ENCODE measurements at places on chromosomes 16 and 17. TPM values are rescaled to one million over a fixed set of nuclear protein-coding genes. Genes with fewer than 3 reads are reported as not detected.

GRCh38 chr17:4785311-4786105, 656 bp downstream of the VMO1 start:
- no peak overlapping the region for H3K27ac ChIP-seq
- no peak overlapping the region for H3K4me3 ChIP-seq
- no peaks in the 10 kb centered on the region for H3K36me3 ChIP-seq
- H3K4me1 ChIP-seq = peaks cover 30% of the 10 kb centered on the region
- no peak for DNase-seq
- peaks cover 86% of the 10 kb centered on the region for H3K27me3 ChIP-seq

DNA sequence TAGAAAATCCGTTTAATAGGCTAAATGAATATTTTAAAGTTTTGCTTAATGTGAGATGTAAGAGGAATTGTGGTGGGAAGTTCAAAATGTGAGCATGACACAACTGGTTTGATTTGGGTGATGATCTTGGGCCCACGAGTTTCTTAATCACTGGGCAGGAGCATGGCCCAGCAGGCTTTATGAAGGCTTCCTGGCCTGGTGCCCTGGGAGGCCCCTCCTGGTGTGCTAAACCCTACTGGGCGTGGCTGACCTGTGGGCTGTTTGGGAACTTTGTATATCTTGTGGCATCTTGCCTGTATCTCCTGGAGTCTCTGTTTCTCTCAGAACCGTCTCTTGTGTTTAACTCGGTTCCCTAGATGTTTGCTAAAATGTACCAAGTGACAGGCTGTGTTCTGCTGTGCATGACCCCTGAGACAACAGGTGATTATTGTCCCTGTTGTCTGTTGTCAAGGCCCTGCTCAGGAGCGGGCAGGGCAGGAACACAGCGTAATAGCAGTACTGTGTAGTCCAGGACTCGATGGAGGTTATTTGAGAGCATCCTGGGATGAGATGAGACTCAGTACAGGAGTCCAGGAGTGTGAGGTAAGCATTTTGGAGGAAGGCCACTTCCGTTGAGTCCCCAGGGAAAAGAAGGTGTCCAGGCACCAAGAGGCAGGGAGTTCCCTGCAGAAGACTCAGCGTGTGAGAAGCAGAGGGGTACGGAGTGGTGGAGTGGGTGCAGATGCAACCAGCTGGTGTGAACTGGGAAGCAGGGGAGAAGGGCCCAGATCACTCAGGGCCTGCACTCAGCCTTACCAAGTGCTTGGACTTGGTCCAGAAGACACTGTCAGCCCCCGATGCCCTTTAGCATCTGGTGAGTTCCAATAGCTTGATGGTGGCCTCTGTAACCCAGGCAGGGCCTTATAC, 48.5 kb downstream of the B9D1 start:
- H3K27me3 ChIP-seq = no peaks in the 10 kb centered on the region
- no peaks in the 10 kb centered on the region for H3K4me1 ChIP-seq
- H3K4me3 ChIP-seq = no peak overlapping the region
- H3K27ac ChIP-seq = no peak overlapping the region

DNA sequence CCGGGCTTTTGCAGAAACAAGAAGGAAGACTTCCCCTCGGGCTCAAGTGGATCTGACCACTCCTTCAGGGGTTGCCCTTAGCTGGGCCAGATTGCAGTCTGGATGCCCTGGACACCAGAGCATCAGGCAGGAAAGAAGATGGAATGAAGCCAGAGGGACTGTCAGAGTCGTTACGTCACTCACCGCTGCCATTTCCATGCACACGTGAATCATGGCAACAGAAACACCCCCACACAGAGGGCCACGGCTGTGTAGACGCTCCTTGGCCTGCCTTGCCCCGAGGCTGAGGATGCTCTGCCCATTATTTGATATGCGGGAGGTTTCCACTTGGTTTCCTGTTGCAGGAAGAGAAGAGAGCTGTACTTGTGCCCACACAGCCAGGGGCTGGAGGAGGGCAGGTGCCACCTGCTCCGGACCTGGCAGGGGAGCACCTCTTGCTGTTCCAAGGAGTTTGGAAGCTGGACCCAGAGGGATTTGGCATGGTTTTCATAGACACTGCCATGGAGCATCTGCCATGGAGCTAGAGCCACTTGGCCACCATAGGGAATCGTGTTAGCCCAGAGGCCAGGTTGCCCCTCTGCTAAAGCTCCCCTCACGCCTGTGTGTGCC, 29.4 kb downstream of the RBFOX3 start:
- H3K27me3 ChIP-seq = no peaks in the 10 kb centered on the region
- no peak overlapping the region for H3K4me3 ChIP-seq
- H3K27ac ChIP-seq = no peak overlapping the region
- H3K36me3 ChIP-seq = no peaks in the 10 kb centered on the region

- no peaks in the 10 kb centered on the region for H3K27me3 ChIP-seq
- DNase-seq = no peak
Measured at GRCh38 chr17:9346296-9346926, 229.2 kb downstream of the STX8 start.

ABCC12 gene
- not detected for total RNA-seq

DNA sequence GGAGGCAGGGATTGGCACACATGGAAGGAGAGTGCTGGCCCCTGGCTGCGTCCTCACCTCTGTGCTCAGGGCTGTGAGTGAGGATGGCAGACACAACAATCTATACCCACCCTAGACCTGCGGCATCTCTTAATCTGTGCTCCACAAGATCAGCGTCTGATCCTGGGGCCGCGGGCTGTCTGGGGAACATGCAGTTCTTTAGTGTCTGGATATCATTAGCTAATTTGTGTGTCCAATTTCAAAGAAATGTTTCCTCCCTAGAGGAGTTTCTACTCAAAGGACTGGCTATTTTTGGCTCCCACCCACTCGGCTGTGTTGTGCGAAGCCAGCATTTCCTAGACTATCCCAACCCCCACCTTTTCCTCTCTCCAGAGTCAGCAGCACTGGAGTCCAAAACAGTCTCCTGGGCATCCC, 93.8 kb downstream of the GRIN2A start:
- no peak for DNase-seq
- H3K27me3 ChIP-seq = no peaks in the 10 kb centered on the region
- no peaks in the 10 kb centered on the region for H3K36me3 ChIP-seq
- H3K4me1 ChIP-seq = no peaks in the 10 kb centered on the region

DNA sequence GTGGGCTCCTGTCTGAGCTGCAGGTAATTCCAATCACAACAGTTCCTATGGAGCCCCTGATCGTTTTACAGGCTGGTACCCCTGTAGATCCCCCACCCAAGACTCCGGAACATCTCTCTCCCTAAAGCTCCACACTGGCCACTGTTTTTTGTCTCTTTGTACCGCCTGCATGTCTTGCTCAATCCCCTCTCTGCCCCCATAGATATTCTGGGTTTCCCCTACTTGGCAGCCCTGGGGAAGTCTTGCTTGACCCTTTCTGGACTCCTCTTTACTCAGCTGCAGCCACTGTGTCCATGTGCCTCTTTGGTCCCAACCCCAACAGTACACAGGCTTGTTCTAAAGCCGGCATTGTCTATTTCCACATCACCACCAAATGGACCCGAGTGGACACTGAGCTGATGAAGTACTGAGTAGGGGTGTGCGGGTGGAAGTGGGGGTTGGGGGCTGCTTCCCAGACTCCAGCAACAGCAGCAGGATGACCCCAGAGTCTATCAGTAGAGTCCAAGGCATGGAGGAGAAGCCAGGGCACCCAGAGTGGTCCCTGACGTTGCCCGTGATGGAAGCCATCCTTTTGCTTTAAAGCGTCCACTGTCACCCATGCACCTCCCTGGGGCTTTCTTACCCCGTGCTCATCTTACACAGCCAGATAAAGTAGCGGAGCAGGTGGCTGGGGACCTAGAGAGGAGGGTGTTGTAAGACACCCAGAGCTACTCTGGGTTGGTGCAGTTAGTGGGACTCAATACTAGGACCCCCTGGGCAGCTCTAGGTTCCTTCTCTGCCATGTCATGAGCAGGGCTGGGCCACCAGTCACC, 6.4 kb downstream of the CD300LB start:
- H3K27me3 ChIP-seq = no peaks in the 10 kb centered on the region
- no peak overlapping the region for H3K27ac ChIP-seq
- peaks cover 10% of the 10 kb centered on the region for H3K4me1 ChIP-seq

GRCh38 chr17:68737761-68738443, 136.7 kb upstream of the FAM20A start:
- no peak for DNase-seq
- no peak overlapping the region for H3K27ac ChIP-seq
- H3K4me1 ChIP-seq = no peaks in the 10 kb centered on the region
- no peaks in the 10 kb centered on the region for H3K27me3 ChIP-seq
- H3K4me3 ChIP-seq = no peak overlapping the region

CDYL2 gene
- total RNA-seq = 32.6 TPM

DNAH2 gene
- total RNA-seq = not detected

NAGS gene
- 1.8 TPM for total RNA-seq

DNA sequence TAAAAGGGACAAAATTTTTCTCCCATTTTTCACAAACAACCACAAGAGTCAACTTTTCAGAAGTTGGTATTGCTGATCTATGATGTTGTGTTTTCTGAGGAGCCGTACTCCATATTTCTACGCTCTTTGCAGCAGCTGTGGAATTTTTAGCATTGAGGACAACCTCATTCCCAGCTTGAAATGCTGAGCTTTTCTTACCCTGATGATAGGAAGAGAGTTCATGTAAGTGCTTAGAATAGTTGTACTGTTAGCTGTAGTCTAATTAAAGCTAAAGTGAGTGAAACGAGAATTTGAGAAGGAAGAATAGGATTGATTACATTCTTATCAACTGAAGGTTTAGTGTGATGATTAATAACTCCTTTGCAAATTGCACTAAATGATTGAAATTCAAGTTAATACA, 72.3 kb downstream of the NF1 start:
- no peak for DNase-seq
- H3K4me3 ChIP-seq = no peak overlapping the region
- no peaks in the 10 kb centered on the region for H3K27me3 ChIP-seq
- H3K36me3 ChIP-seq = peaks cover 2% of the 10 kb centered on the region
- H3K4me1 ChIP-seq = no peaks in the 10 kb centered on the region
- H3K27ac ChIP-seq = no peak overlapping the region

- no peaks in the 10 kb centered on the region for H3K36me3 ChIP-seq
- no peak overlapping the region for H3K27ac ChIP-seq
- no peaks in the 10 kb centered on the region for H3K27me3 ChIP-seq
Measured at GRCh38 chr17:14827396-14827919, 437.7 kb downstream of the PMP22 start.

RPL38 gene
- 1,583 TPM for total RNA-seq

- DNase-seq = no peak
- peaks cover 2% of the 10 kb centered on the region for H3K4me1 ChIP-seq
- no peak overlapping the region for H3K27ac ChIP-seq
- no peaks in the 10 kb centered on the region for H3K36me3 ChIP-seq
- H3K4me3 ChIP-seq = no peak overlapping the region
Measured at GRCh38 chr17:57899391-57899790, 49.5 kb upstream of the MRPS23 start.

KCNJ18 gene
- total RNA-seq = not detected

DNA sequence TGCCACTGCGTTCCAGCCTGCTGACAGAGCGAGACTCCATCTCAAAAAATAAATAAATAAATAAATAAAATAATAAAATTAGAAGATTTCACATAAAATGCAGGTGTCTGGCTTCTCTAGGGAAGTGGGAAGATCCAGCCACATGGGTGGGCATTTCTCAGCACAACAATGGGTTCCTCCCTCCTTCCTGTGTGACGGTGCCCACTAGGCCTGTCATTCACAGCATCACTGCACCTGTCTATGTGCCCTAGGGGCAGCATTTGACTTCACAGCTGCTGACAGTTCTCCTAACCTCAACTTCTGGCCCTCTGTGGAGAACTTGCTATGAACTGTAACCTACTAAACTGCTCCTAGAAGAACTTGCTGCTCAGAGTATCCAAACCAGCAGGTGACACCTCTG, 3.0 kb downstream of the ABHD15 start:
- no peak overlapping the region for H3K4me3 ChIP-seq
- peaks cover 60% of the 10 kb centered on the region for H3K4me1 ChIP-seq
- DNase-seq = no peak
- H3K36me3 ChIP-seq = no peaks in the 10 kb centered on the region

- no peaks in the 10 kb centered on the region for H3K36me3 ChIP-seq
- DNase-seq = no peak
- no peaks in the 10 kb centered on the region for H3K4me1 ChIP-seq
- H3K4me3 ChIP-seq = no peak overlapping the region
Measured at GRCh38 chr17:3904501-3904900, 11.6 kb upstream of the CAMKK1 start.

DNA sequence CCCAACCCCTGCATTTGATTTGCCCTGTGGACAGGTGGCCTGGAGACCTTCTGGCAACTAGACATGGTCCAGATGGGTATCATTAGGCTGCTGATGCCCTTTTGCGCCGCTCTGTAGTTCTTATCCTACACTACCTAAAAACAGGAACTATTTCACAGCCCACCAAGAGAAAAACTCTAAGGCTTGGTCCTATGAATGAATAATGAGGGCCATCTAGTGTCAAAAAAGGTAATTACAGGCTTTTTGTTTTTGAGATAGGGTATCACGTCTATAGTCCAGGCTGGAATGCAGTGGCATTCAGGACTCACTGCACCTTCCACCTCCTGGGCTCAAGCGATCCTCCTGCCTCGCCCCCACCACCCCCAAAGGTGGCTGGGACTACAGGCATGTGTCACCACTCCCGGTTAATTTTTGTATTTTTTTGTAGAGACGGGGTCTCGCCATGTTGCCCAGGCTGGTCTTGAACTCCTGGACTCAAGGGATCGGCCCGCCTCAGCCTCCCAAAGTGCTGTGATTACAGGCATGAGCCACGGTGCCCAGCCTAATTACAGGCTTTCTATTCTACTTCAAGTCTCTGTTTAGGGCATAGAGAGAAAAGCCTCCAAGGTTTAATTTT, 20.9 kb downstream of the COIL start:
- no peaks in the 10 kb centered on the region for H3K27me3 ChIP-seq
- H3K36me3 ChIP-seq = peaks cover 73% of the 10 kb centered on the region
- no peak overlapping the region for H3K27ac ChIP-seq
- H3K4me1 ChIP-seq = no peaks in the 10 kb centered on the region

OR3A3 gene
- total RNA-seq = not detected

- no peak overlapping the region for H3K27ac ChIP-seq
- H3K4me3 ChIP-seq = no peak overlapping the region
- H3K4me1 ChIP-seq = no peaks in the 10 kb centered on the region
- no peaks in the 10 kb centered on the region for H3K36me3 ChIP-seq
- no peak for DNase-seq
- H3K27me3 ChIP-seq = no peaks in the 10 kb centered on the region
Measured at GRCh38 chr17:16512011-16512410, 20.0 kb upstream of the LRRC75A start.

DNA sequence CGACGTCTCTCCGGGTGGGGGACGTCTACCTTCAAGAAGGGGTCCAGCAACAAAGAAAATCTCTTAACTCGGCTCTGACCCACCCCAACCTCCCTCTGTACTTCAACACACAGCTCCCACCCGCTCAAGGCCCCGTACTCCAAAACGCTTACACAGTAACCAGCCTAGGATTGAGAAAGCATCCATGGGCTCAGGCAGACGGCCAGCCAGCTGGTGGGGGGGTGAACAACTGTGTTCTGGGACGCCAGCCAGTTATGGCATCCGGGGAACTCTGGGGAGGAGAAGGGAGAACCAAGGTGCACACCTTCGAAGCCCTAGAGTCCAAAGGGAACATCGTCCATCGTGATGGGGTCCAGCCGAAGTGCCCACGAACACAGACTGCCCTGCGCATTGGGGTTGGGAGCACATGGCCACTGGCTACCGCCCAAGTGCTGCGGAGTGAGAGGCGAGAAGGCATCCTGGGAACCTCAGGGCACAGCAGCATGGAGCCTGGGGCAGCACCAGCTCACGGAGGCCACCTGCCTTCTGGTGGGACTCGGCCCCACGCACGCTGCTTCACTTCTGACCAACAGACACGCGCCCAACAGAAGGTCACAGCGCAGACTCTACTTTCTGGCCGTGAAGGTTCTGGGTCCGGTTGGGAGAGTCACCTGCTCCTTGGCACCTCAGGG, 14.3 kb downstream of the SLC16A3 start:
- H3K4me1 ChIP-seq = peaks cover 25% of the 10 kb centered on the region
- H3K27ac ChIP-seq = no peak overlapping the region
- no peak for DNase-seq
- no peaks in the 10 kb centered on the region for H3K27me3 ChIP-seq
- H3K4me3 ChIP-seq = no peak overlapping the region

Measured in T-cell (primary cell).